Stimulated activated CD4-positive, alpha-beta T cell treated with anti-CD3 and anti-CD28 coated beads, Interleukin-2, amount 100 ng/mL, for 24 hours (primary cell): ENCODE measurements at places on chromosomes 7 and 10.

- DNase-seq: no peak
Measured at GRCh38 chr7:155232911-155233310, 64.8 kb upstream of the INSIG1 start.

DNA sequence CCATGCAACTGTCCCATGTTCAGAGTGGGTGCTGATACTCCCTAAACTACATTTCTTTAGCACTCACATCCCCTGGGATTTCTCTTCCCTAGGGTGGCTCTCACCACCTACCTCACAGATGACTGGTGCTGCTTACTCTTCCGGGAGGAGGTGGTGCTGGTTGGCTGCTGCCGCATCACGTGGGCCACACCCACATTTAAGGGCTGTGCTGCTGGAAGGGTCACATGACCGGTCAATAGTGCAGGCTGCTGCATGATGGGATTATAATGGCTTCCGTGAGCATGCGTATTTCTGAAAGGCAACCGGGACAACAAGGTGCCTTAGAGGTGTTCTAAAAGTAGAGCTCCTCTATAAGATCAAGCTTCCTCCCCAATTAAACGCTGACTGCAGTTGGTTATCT, 76.8 kb downstream of the CLEC2L start:
- DNase-seq: no peak

DNA sequence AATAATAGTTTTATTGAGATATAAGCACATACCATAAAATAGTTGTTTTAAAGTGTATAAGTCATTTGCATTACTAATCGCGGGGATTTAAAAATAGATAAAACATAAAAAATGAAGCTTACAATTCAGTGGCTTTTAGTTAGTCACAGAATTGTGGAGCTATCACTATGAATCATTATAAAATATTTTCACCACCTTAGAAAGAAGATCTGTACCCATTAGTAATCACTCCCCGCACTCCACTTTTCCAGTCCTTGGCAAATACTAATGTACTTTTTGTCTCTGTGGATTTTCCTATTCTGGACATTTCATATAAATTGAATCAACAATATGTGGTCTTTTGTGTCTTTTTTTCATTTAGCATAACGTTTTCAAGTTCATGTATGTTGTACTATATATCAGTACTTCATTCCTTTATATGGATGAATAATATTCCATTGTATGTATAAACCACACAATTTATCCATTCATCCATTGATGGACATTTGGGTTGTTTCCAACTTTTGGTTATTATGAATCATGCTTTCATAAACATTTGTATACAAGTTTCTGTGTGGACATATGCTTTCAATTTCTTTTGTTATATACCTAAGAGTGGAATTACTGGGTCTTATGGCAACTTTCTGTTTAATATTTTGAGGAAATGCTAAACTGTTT, 162.5 kb downstream of the MAGI2 start:
- no peak for DNase-seq

GRCh38 chr10:60414877-60415585, 25.4 kb upstream of the ANK3 start:
- no peak for DNase-seq

DNA sequence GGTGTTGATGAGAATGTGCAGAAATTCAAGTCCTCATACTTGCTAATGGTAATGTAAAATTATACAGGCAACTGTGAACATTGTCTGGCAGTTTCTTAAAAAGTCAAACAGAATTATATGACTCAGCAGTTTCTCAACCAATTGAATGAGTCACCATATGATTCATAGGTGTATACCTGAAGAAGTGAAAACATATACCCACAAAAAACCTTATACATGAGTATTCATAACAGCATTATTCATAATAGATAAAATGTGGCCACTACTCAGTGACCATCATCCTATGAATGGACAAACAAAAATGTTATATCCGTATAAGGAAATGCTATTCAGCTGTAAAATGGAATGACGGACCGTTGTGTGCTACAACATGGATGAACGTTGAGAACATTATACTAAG, 253.5 kb downstream of the MALRD1 start:
- DNase-seq: no peak

DNA sequence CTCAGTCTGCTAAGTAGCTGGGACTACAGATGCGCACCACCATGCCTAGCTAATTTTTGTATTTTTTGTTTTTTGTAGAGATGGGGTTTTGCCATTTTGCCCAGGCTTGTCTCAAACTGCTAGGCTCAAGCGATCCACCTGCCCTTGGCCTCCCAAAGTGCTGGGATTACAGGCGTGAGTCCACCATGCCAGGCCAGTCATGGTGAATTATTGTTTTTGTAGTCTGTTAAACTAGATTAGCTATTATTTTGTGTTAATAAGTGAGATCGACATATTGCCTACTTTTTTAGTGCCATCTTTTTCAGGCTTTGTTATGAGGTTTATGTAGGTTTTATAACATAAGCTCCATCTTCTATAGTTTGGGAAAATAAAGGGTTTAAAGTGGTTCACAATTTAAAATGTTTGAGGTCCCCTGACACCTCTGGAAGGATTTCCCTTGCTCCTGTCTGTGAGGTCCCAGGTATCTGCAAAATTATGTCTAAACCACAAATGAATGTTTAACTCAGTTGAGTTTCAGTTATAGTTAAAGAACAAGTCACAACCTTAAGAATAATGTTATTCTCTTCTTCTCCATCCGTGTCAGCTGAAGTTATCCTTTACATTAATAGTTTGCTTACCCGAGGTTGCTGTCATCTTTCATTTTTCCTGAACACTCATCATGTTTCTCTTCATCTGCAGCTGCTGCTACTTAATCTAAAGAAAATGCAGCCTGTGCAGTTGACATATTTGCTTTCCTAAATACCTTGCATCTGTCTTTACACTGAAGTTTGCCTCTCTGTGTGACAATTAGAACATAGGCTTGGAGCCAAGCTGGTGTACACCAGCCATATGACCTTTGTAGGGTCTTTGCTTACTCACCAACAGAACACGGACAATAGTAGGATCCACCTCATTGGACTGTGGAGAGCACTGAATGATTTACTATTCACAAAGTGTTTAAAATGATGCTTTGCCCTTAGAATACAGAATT, 8.9 kb upstream of the VSTM4 start:
- no peak for DNase-seq

GRCh38 chr10:47047577-47048525, 136.6 kb downstream of the PTPN20 start:
- peak; percentile 84 for DNase-seq

DNA sequence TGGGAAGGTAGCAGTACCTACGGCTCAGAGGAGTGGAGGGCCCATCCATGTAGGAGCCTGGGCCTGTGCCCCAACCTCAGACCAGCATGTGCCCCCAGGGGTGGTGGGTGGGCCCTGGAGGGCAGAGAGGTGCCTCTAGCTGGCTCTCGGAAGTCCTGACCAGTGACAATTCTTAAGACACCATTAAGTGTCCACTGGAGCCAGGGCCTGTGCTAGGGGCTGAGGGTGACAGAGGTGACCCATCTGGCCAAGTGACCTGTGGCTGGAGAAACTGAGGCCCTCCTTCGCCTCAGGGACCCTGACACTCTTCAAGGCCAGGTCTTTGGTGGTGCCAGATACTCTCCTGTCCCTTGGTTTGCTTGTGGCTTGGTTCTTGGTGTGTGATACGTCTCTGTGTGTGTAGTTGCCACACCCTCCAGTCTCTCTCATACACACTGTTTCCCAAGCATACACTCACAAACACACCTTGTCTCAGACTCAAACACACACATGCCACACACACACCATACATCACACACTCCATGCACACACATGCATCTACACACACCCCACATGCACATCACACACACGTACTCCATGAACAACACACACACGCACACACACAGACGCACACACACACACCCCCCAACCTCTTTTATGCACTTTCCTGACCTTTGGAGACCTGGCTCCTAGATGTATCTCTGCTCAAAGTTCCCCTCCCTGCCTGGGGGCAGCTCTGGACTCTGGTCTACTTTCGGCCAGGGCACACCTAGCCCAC, 897 bp upstream of the RAMP3 start:
- no peak for DNase-seq

GRCh38 chr10:22317076-22317370, 835 bp downstream of the COMMD3 start:
- no peak for DNase-seq

DNA sequence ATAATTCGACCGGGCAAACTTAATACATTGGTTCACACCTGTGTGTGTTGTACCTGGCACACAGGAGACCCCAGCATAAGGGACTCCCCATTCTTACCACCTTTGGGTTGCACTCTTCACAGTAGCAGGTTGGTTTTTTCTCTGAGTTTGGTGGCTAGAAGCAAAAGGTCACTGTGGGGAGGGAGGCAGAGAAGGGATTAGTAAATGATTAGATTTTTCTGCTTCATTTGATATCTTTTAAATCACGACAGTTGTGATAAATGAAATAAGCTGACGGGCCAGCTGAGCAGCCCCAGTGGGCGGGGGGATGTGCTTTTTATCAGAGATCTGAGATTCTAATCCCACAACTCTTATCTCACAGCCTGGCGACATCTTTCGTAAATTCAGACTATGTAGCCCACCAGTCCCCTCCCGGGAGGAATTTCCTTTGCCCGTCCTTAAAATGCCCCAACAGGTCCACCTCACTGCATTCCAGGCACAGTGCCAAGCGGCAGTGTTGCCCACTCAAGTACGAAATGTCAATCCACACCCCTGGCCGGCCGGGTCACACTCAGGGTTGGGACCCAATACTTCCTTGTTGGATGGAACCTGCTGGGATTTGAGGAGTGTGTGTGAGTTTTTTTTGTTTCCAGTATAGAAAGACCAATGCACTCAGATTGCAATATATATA, 10.5 kb upstream of the KCP start:
- DNase-seq: no peak

GRCh38 chr7:39757604-39758003, 134.2 kb downstream of the RALA start:
- DNase-seq: no peak

GRCh38 chr10:121357401-121357800, 240.8 kb downstream of the FGFR2 start:
- no peak for DNase-seq

- peak; percentile 60 for DNase-seq
Measured at GRCh38 chr7:143299840-143300239, 11.7 kb downstream of the CASP2 start.

GRCh38 chr7:75870557-75871161, 8.2 kb upstream of the RHBDD2 start:
- peak; percentile 34 for DNase-seq

- no peak for DNase-seq
Measured at GRCh38 chr7:11923376-11923930, 91.5 kb upstream of the THSD7A start.

GRCh38 chr10:119893074-119893473, 544 bp downstream of the SEC23IP start:
- no peak for DNase-seq

DNA sequence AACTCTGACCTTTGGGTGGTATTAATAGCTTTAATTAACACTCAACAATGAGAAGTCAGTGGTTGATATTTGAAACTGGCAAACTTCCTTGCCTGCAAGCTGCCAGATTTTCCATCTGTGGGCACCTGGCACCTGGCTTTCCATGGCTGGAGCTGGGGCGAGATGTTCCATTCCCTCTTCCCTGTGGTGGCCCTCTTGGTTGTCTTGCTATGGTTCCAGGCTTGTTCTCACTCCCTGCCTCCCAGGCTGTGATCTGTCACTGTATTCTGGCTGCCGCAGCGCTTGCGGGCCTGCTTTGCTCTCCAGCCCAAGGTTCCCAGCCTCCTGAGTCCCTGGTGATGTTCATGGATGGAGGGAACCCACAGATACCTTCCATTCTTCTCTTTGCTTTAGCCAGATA, 201.0 kb downstream of the FRMD4A start:
- no peak for DNase-seq

- peak; percentile 30 for DNase-seq
Measured at GRCh38 chr7:151060416-151061212, 1.2 kb downstream of the SLC4A2 start.

- peak; percentile 84 for DNase-seq
Measured at GRCh38 chr7:105388356-105389087, at the start of gene SRPK2. TSS of gene SRPK2 (minus strand) at chr7:105388921.

DNA sequence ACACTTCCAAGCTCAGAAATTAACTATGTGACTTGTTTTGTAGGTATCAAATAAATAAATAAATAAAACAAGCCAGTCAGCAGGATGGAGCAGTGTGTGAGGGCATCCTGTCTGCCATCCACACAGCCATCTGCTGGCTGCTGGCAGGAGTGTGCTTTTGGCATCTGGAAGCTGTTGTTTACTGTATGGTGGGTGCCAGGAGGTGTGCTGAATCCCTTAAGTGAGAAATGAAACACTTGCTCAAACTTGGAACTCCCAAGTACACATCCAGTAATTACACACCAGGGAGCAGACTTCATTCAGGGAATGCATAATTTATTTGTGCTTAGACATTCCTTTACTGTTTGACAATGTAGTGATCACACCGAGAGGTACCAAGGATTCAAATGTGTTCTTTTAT, 16.9 kb upstream of the TAX1BP1 start:
- no peak for DNase-seq

DNA sequence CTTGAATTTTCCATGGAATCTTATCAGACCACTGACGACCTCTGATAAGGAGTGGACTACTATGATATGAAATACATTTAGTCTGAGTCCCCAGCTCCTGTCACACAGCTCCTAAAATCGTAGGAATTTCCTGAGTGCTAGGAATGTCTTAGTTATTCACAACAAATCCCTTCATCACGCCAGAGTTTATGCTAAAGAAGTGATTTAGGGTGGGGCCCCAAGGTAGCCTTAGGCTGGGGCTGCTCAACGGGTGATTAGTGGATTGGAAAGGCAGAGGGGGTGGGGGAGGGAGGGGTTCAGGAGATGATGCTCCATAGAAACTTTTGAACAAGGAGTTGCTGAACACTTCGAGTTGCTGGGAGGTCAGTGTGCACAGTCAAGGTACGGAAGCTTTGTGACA, 7.0 kb upstream of the TET1 start:
- DNase-seq: no peak

GRCh38 chr7:109951565-109951928, 1139.4 kb upstream of the LRRN3 start:
- no peak for DNase-seq

- no peak for DNase-seq
Measured at GRCh38 chr10:70830164-70830563, 14.4 kb downstream of the SGPL1 start.

- DNase-seq: no peak
Measured at GRCh38 chr10:112395809-112396530, 22.1 kb downstream of the ACSL5 start.

GRCh38 chr10:61941202-61941681, 39.7 kb downstream of the ARID5B start:
- DNase-seq: no peak

DNA sequence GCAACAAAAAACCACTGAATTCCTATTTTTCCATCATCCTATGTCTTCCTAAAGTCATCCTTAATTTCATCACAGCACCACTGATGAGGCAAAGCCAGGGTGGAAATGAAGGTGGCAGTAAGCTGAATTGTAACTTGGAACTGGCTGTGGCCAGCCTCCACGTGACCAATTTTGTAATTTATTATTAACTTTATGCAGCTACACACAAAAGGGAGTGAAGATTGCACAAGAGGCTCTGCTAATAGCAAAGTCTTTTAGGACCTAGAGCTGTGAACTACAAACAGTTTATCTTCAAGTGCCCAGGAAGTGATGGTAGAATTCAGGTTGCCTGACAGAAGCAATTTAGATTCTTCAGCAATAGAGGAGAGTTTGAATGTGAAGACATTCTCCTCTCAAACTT, 176.4 kb downstream of the CCDC71L start:
- no peak for DNase-seq
